Neural crest cell (in vitro differentiated cells): ENCODE measurements at places on chromosomes 1 and 21.

DNA sequence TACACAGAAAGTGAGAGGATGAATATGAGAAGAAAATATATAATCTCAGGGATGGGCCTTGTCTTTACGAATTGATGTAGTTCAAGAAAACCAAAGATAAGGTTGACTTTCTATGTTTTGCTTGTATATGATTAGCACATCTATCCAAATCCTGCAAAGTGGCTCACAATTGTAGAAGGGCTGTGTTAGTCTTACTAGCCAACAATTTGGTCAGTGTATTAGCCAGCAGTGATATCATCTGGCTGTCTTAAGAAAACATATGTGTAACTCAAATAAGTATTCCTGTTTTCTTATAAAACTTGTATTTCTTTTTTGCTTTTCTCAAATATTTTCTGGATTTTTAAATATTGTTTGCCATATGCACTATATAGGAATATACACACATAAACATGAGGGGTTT is 5.5 kb downstream of the SDCCAG8 start:
- DNase-seq, result no peak

DNA sequence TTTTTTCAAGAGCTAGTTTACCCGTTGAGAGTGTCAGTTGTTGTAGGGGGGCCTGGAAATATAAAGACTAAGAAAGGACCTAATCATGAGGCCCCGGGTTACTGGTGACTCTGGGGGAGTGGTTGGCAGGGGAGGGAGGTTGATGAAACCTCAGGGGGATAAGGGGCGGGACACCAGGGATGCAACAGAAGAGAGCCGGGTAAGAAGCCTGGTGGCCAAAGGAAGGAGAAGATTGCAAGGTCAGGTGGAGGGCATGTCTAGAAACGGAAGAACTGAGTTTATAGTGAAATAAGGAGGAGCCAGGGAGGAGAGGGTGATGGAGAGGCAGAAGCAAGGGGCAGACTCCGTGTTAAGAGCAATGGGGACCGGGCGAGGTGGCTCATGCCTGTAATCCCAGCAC is 12.5 kb upstream of the SPOCD1 start:
- no peak for DNase-seq

GRCh38 chr1:172638249-172638648 is 20.7 kb upstream of the FASLG start:
- no peak for DNase-seq

DNA sequence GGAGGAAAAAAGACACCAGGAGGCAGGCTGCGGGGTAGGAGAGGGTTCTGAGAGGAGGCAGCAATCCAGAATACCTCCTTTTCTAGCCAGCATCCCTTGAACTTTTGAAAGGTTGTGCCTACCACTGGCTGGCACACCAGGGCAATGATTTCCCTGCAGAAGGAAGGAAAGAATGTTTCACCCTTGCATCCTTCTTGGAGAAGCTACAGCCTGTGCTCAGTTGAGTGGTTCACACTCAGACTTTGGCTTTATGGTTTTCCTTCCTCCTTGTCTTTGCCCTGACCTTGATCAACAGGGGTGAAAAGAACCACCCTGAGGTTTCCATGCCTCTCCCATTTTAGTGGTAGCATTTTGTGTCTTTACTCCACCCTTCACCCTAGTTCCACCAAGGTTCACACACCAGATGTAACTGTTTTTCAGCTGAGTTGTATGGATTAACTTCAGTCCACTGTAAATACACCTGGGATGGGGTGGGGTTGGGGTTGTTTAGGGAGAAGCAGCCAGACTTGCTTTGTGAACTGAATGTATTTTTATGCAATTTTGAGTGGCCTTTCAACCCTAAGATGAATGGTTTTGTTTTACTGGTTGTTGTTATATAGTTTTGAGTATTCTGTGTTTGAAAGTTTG is 122.3 kb downstream of the SYT2 start:
- DNase-seq, result no peak

- no peak for DNase-seq
Measured at GRCh38 chr1:10431070-10431730, 967 bp downstream of the CENPS start.

- DNase-seq, result no peak
Measured at GRCh38 chr1:203031467-203031866, 5.2 kb downstream of the PPFIA4 start.

DNA sequence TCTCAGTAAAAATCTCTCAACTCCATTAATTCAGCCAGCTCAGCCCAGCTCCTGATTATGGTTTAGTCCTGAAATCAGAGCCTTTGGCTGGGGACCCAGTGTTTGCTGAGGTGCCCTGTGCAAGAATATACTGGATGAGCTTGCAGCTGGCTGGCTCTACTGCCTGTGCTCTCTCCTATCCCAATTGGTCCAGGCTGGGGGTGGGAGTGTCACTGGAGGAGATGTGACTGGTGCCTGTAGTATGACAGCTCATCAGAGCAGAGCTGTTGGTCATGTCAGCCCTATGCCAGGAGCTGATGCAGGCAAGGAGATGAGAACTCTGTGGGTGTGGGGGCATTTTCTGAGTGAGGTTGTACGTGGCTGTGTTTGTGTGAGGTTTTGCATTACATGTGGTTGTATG is 87.0 kb downstream of the TNR start:
- no peak for DNase-seq

GRCh38 chr1:4090976-4091660 is 191.0 kb upstream of the C1orf174 start:
- no peak for DNase-seq

- DNase-seq, result no peak
Measured at GRCh38 chr1:172054172-172054571, 212.9 kb downstream of the DNM3 start.

GRCh38 chr1:60877376-60877775 is 205.0 kb upstream of the NFIA start:
- no peak for DNase-seq

DNA sequence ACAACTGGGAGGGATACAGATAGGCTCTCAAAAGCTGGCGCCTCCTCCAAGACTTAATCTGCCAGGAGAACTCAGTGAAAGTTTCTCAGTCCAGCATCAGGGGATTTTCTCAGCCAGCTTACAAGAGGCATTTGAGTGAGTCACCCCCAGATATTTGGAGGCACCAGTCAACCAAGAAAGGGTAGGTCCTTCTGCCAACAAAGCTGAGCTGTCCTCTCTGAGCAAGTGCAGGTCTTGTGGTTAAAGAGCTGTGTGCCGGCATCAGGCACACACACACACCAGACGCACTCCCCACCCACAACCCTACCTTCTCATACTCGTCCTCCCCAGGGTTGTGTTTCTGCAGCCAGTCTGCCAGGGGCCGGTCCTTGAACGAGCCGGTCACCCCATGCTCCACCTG is 27.0 kb upstream of the PPP1R15B start:
- no peak for DNase-seq
